Gastrocnemius medialis (tissue), 4 donors: ENCODE measurements at places on chromosomes 5 and 9. TPM values are rescaled to one million over a fixed set of nuclear protein-coding genes. Genes with fewer than 3 reads are reported as not detected.

GRCh38 chr5:78002690-78003089, 226.6 kb upstream of the TBCA start:
- DNase-seq = no peak

GRCh38 chr5:2169430-2169808, 286.7 kb upstream of the IRX4 start:
- no peak for DNase-seq

- peak; percentile 16 for DNase-seq
These were observed 51.4 kb upstream of the CHSY3 start for GRCh38 chr5:129852747-129853352.

DNA sequence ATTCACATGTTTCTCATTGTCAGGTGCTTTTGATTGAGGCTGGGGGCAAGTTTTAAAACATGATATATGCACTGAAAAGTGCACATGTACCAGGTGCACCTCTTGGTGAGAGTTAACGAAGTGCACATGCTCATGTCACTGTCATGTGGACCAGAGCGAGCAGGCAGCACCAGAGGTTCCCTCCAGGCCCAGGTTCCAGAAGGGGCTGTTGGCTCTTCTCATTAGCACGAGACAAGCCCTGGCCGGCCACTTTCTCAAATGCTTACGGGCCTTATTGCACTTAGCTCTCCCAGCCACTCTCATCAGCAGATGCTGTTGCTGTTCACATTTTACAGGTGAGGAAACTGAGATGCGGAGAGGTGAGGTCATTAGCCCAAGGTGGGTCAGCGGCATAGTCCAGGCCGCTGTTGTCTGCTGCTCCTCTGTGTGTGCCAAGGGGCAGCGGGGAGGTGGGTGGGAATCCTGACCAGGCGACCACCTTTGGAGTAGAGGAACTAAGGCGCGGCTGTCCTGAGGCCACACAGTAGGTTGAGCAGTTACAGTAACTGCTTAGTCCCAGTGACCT, 27.4 kb downstream of the TENT4A start:
- no peak for DNase-seq

DNA sequence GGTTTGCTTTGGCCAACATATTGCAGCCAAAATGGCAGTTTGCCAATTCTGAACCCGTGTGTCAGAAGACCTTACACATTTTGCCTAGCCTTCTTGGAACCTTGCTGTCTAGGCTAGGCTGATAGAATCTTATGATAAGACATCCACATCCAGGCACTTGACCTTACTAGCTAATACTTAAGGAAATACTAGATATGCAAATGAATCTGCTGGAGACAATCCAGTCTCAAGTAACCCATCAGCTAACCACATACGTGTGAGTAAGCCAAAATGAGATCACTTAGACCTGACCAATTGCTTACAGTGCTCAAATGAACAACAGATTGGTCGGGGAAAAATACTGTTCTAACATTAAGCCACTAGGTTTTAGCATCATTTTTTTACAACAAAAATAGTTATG, 1504.6 kb upstream of the CDH9 start:
- no peak for DNase-seq

- no peak for DNase-seq
These were observed 109.9 kb upstream of the C9orf72 start for GRCh38 chr9:27683181-27683580.

GRCh38 chr9:125547368-125547767, 159.6 kb downstream of the MAPKAP1 start:
- DNase-seq = no peak

- DNase-seq = peak; percentile 35
These were observed 2.0 kb upstream of the MAT2B start for GRCh38 chr5:163503106-163504078.

DNA sequence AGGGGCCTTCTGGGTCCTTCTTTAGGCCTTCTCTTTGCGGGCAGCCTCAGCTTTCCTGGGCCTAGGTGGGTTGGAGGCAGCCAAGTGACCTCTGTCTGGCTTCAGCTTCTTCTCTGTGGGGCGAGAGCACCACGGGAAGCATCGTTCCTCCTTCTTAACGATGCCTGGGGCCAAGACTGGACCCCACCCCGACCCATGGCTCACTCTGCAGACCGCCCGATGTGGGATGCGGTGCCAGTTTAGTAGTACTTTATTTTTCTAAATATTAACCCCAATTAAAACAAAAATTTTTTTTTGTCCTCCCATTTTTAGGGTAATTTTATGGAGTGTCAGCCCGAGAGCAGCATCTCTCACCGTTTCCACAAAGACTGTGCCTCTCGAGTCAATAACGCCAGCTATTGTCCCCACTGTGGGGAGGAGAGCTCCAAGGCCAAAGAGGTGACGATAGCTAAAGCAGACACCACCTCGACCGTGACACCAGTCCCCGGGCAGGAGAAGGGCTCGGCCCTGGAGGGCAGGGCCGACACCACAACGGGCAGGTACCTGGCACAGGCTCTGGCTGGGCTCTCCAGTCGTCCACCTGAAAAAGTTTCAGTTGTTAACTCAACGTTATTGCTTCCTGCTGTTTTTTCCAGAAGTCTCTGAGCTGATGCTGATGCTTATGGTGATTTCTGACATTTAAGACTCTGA, 101.1 kb upstream of the CACNA1B start:
- no peak for DNase-seq

DNA sequence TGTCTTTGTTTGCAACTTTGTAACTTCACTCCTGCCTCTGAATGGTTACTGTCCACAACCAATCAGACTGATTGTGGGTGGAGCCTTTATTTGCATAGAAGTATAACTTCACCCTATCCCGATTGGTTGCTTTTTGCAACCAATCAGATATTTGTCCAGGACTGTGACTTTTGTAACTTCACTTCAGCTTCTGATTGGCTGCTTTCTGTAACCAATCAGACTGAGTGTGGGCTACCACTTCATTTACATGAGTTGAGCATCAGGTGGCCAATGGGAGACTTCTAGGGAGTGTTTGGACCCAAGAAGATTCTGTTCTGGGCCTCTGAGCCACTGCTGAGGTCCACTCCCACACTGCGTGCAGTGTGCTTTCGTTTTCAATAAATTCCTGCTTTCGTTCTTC, 1810.7 kb upstream of the CDH6 start:
- DNase-seq = no peak

ALG2 gene
- total RNA-seq = 15.2 TPM

PHYKPL gene
- total RNA-seq = 33.0 TPM

- no peak for DNase-seq
These were observed 38.9 kb downstream of the ARHGAP26 start for GRCh38 chr5:142808878-142809598.

DNA sequence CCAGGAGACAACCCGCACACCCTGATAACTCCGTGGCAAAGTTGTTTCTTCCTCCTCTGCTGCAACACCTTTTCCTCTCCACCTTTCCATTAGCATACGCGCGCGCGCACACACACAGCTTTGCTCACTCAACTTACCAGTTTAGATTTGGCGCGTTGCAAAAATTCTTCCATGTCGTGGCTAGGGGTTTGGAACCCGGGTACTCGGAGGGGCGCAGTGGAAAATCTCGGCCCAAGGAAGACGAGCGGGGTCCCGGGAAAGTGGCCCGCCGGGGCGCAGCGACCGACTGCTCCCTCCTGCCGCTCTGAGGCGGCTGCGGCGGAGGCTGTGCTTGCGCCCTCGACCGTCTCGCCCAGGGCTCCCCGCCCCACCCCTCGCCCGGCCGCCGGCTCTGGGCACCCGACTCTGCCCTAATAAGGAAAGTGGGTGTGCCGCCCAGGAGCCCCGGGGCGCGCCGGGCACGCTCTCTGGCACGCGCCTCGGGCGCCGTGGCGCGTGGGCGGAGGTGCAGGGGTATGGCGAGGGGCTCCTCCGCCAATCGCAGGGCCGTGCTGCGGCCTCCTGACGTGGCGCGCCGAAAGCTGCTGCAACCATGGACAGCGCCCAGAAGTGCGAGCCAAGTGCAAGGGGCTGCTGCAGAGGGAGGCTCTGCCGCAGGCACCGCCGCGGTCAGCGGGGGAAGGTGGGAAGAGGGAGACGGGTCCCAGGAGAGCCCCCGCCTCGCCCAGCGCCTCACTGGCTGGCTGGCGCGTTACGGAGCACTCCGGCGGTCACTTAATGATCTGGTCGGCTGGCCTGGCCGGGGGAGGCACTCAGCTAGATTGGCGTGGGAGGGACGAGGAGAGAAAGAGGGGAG, at the start of gene PRUNE2:
Gene PRUNE2 (minus strand): TSS at position 324 of the 856 bp plus-strand sequence. CDS start 151 bp downstream, at position 173.
- peak; percentile 34 for DNase-seq

DNA sequence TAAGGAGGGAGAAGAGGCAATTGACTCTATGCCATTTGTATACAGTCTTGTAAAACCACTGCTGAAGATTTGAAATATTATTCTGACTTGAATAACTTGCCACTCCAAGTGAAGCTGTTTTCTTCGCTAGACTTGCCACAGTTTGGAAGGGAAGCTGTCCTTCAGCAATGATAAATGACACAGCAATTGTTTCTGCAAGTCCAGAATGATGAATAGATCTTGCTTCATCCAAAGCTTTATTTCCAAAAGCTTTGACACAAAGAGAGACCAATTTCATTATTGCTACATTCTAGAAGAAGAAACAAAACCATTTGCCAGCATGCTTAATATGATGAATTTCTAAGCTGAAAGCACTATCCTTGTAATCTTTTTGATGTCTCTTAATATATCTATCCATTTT, 73.7 kb downstream of the ZNF366 start:
- DNase-seq = no peak

SLC1A3 gene
- 69.4 TPM for total RNA-seq

DNA sequence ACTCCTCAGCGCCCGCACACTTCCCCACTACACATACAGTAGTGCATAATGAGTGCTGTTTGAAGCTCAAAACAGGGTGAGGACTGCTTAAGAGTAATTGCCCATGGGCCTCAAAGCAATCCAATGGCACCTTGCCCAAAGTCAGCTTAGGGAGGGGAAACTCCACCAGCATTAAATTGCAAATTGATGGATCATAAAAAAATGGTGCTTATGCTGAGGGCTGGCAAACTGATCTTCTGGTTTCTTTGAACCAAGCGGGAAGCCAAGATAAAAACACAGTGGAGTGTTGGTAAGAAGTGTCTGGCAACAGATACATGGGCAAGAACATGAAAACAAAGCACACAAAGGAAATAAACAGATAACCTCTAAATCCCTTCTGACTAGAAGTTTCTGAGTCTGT, 28.0 kb downstream of the TLE1 start:
- DNase-seq = no peak

FOXD4L4 gene
- not detected for total RNA-seq

FCN1 gene
- 2.5 TPM for total RNA-seq

SLC6A7 gene
- not detected for total RNA-seq

DNA sequence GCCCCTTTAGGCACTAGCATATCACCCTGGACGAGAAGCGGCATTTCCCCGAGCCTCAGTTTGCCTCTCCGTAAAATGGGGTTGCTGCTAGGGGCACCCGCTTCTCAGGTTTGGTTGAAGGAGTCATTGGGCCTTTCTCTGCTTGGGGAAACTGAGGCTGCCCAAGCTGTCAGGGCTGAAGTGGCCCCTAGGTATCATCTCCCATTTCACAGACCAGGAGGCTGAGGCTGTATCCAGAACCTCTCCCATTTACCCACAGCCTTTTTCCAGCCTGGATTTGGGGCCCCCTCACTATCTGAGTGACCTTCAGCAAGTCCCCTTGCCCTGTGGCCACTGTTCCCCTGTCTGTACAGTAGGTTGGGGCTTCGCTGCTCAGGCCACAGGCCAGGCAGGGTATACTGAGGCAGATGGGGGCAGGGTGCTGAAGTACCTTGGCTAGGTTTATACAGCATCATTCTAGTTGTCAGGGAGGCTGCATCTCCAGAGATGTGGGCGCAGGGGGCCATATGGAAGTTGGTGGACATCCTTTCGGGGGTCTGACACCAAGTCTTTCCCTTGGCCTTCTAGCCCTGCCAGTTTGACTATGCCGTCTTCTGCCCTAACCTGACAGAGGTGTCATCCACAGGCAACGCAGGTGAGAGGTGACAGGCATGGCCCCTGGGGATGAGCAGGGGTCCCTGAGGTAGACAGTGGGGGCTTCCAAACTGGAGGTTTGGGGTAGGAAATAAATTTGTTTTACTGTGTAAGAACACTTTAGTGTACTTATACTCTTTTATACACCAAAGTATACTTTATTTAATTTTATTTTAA, 7.9 kb downstream of the FPGS start:
- DNase-seq = no peak

GRCh38 chr5:135375040-135375793, 23.8 kb downstream of the MACROH2A1 start:
- DNase-seq = peak; percentile 55

GRCh38 chr9:37040508-37041127, 6.5 kb upstream of the PAX5 start:
- no peak for DNase-seq

FBXL7 gene
- 2.7 TPM for total RNA-seq

DNA sequence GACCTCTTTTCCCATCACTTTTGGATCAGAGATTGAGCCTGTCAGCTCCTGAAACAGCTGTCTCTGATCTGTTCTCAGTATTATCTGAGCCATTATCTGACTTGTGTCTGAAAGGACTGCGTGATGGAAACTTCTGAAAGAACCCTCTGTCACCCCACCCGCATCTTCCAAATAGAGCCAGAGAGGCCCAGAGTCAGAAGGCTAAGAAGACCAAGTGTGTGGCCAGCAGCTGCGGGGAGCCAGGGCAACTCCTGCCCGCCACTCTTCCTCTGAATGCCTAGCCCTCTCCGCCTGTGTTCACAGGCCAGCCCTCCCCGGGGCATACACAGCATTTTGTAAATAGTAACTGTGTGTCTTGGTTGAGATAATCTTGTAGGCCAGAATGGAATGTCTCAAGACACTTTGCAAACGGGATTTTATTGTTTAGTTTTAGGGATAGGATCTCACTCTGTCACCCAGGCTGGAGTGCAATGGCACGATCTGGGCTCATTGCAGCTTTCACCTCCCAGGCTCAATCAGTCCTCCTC, 92.7 kb downstream of the AOPEP start:
- no peak for DNase-seq

CDH9 gene
- total RNA-seq = not detected

SLC45A2 gene
- not detected for total RNA-seq

GRCh38 chr5:157541447-157542118, 34.0 kb downstream of the ADAM19 start:
- DNase-seq = no peak
